ENCODE measurements at places on chromosomes 6 and 20. TPM values are rescaled to one million over a fixed set of nuclear protein-coding genes. Genes with fewer than 3 reads are reported as not detected.

The HMGCLL1 gene
- not detected for total RNA-seq

The BTN1A1 gene
- not detected for total RNA-seq

The SLC24A3 gene
- total RNA-seq = not detected

The NT5E gene
- 2.8 TPM for total RNA-seq

DNA sequence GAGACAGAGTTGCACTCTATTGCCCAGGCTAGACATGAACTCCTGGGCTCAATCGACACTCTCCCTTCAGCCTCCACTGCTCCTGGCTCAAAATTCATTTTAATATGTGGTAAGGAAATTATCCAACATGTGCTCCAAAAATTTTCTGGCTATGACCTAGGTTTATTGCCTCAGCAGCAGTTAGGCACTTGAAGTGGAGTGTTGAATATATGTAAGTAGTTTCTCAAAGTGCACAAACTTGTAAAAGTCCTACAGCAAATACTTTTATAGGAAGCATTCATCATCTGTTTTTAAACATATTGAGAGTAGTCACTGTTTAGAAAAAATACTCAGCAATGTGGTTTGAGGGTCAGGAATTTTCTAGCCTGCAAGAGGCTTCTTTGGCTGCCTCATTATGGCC is 13.2 kb downstream of the FILIP1 start:
- DNase-seq = no peak

GRCh38 chr20:18712882-18713281 is 100.7 kb upstream of the SCP2D1 start:
- no peak for DNase-seq

Data from naive thymus-derived CD4-positive, alpha-beta T cell (primary cell).